ENCODE measurements at places on chromosomes 13 and 19.

GRCh38 chr13:109730812-109731335 lies 55.5 kb downstream of the IRS2 start:
- DNase-seq, result no peak

GRCh38 chr19:55452749-55453346 lies 8.6 kb downstream of the ISOC2 start:
- peak; percentile 58 for DNase-seq

DNA sequence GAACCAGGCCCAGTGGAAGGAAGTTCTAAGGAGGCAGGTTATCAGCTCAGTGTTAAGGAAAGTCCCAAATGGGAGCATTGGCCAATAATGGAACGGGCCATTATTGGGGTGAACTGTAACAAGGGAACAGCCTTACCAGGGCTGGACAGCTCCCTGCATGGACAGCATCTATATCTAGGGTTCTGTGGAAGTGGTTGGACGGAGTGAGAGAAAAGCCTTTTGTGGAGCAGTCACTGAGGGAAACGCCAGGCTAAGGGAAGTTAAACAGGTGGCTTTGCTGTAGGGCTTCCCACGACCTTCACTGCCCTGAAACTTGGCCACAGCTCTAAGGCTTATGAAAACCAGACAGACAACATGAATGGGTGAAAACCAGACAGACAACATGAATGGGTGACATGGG lies 17.0 kb downstream of the POU2F2 start:
- DNase-seq, result no peak

- DNase-seq, result no peak
These were observed 128.8 kb downstream of the LMO7 start for GRCh38 chr13:75764926-75765310.

DNA sequence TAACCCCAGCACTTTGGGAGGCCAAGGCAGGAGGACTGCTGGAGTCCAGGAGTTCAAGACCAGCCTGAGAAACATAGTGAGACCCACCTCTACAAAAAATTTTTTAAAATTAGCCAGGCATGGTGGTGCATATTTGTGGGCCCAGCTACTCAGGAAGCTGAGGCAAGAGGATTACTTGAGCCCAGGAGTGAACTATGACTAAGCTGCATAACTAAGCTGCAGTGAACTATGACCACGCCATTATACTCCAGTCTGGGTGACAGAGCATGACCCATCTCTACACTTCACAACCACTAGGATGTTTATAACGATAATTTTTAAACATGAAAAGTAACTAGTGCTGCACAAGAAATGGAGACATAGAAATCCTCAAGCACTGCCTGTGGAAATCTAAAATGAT lies 352.7 kb upstream of the SGCG start:
- DNase-seq, result no peak

DNA sequence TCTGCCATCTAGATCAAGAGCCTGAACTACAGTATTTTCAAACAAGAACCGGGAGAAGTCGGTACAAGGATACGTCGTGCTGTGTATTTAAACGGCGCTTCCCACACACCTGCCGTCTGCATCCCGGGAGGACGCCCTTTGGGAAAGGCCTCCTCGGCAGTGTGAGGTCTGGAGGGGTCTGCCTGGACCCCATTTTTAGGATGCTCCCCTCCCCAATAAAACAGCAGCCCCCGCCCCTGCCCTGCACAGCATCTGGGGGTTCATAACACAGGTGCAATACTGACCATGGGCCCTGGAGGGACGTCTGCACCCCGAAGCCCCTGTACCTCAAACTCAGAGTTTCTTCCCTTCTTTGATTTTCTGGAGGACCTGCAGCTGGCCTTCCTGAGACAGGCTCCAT lies 4.1 kb upstream of the C13orf46 start:
- DNase-seq, result no peak

- DNase-seq, result peak; percentile 29
These were observed 1.1 kb downstream of the TSSK6 start for GRCh38 chr19:19514215-19514657.

DNA sequence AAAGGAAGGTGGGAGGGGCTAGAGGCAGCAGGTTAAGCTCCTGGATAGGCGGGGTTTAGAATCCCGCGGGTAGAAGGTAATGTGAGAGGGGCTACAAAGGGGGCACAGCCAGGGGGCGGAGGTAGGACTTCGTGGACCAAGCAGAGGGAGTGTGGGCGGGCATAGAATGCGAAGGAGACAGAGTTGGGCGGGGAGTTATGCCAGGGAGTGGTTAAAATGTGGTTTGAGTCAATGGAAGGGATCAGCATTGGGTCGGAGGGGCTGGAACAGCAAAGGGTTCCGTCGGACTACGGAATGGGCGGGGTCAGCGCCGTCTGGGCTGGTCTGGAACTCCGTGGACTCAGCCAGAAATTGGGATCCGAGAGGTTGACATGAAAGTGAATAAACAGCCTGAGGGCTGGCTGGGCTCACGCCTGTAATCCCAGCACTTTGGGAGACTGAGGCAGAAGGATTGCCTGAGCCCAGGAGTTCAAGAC lies 3.0 kb downstream of the LTBP4 start:
- DNase-seq, result no peak

- no peak for DNase-seq
These were observed 7.3 kb upstream of the ARHGAP33 start for GRCh38 chr19:35768082-35768421.

- no peak for DNase-seq
These were observed 11.2 kb downstream of the PPP6R1 start for GRCh38 chr19:55247621-55248099.

DNA sequence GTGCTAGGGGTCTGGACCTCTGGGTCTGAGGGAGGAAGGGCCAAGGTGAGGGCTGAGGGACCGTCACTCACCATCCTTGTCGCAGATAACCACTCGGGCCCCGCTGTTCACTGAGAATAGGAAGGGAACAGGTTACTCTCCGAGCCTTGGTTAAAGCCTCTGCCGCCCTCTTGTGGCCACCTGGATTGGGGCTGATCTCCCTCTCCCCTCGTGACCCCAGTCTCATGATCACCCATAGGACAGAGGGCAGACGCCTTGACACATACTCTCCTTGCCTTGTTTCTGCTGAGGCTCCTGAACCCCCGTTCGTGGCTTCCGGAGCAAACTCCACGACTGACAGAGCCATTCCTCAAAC lies 580 bp downstream of the HSD17B14 start:
- peak; percentile 93 for DNase-seq

DNA sequence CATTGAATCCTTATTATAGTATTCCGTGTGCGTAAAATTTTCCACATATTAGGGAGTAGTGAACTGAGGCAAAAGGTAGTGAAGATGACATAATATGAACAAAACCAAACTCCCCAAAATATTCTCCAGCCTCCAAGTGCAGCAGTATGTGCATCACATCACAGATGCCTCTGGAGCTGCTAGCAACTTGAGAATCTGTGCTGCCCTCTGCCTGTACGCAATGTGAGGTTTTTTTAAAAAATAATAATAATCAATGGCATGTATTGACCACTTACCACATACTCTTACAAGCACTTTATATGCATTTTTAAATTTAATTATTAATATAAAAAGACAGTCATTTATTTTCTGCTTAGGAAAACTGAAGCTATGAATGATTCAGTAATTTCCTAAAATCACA lies 583.0 kb upstream of the SPRY2 start:
- DNase-seq, result no peak

GRCh38 chr13:75936791-75937190 lies 300.7 kb downstream of the LMO7 start:
- DNase-seq, result no peak

DNA sequence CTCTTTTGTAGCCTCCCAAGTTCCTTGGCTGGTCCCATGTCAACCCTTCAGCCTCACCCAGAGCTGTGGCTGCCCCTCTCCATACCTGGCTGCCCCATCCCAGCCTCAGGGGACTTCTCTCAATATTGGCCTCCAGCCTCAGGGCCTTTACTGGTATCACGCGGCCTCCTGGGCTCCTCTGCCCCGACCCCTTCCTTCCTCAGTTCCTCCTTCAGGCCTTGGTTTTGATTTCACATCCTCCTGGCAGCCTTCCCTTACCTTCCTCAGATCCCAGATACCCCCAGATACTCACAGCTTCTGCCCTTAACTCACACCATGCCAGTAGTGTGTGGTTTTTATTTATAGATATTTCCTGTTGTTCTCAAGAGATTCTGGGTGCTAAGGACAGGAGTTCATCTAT lies 12.8 kb upstream of the SCN1B start:
- DNase-seq, result no peak

DNA sequence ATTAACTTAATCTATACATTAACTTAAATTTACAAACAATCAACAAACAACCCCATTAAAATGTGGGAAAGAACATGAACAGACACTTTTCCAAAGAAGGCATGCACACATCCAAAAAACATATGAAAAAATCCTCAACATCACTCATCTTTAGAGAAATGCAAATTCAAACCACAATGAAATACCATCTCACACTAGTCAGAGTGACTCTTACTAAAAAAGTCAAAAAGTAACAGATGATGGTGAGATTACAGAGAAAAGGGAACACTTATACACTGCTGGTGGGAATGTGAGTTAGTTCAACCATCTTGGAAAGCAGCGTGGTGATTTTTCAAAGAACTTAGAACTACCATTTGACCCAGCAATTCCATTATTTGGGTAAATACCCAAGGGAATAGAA lies 759.2 kb upstream of the SLITRK1 start:
- DNase-seq, result no peak

DNA sequence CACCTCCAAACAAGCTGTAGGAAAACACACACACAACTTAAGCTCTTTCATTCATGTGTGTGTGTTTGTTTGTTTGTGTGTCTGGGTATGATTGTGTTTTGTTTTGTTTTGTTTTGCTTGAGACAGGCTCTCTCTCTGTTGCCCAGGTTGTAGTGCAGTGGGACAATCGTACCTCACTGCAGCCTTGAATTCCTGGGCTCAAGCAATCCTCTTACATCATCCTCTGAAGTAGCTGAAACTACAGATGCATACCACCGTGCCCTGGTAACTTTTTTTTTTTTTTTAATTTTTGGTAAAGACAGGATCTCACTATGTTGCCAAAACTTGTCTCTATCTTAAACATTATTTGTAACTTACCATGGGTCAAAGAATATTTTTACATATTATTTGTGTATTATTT lies 431.7 kb downstream of the SLITRK1 start:
- no peak for DNase-seq

- no peak for DNase-seq
These were observed 1566.5 kb upstream of the SLC10A2 start for GRCh38 chr13:104632736-104633135.

DNA sequence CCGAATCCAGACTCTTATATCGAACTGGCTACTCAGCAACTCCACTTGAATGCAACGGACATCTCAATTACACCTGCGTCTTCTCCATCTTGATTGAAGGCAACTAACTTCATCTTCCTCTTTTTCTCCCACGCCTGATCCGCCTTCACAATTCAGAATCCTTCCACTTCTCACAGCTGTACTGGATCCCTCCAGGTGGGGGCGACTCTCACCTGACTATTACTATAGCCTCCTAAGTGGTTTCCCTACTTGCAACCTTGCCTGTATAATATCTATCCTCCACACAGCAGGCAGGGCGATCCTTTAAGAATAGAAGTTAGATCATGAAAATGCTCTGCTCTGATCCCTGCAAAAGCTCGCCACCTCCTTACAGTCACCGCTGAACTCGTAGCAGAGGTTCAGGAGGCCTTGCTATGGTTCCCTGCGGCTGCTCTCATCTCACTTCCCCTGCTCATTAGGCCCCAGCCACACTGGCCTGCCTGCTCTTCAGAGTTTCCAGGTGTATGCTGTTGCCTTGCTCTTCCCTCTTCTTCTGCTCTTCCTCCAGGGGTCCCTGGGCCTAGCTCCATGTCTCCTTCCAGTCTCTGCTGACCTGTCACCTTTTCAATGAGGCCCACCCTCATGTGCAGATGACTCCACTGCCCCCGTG lies 31.9 kb downstream of the RFXAP start:
- no peak for DNase-seq

DNA sequence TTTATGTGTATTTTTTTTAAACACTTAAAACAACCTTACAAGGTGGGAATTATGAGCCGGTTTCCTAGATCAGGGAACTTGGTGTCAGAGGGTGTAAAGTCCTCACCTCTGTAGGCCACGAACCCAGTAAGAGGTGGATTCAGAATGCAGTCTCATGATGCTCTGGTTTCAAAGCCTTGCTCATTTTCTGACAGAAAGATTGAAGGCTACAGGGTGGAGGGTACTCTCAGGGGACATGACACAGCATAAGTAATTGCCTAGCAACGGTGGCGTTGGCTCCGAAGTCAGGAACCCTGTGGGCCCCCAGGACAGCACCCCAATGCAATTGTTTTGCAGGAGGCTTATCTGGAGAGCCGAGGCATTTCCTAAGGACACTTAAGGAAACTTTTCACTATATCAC lies 794.7 kb downstream of the EFNB2 start:
- DNase-seq, result no peak

GRCh38 chr13:20825477-20825875 lies 51.7 kb upstream of the EEF1AKMT1 start:
- DNase-seq, result no peak

- no peak for DNase-seq
These were observed 148.3 kb downstream of the PDS5B start for GRCh38 chr13:32734511-32734910.

DNA sequence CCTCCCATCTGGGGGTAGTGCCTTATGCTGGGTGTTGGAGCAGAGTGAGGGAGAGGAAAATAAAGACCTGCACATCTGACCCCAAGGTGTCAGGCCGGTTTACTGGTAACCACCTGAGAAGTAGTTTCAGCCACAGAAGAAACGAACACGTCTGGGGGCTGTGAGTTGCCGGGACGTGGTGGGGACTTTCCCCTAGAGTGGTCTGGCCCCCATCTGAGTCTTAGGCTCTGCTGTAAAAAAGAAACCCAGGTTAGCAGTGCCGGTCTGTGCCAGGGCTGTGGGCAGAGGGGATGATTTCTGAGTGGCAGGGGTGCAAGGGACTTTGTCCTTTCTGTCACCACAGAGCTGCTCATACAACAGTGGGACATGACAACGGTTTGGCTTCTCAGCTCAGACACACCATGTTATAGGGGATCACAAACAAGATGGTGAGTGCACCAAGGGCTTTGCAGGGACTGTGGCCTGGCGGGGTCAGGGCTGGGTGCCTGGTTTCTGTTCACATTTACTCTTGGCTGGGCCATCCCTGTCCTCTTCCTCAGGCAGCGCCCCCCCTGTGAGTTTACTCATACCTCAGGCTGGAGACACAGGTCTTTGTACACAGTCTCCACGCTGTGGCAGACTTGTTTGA lies 9.0 kb downstream of the GCDH start:
- DNase-seq, result no peak

All from CD4-positive, alpha-beta T cell treated with Interleukin-12 subunit alpha and Interleukin-12 subunit beta, for 1 hour (primary cell).